Left hindlimb (tissue), 1 donor: ENCODE measurements at places on chromosomes 7 and 10.

DNA sequence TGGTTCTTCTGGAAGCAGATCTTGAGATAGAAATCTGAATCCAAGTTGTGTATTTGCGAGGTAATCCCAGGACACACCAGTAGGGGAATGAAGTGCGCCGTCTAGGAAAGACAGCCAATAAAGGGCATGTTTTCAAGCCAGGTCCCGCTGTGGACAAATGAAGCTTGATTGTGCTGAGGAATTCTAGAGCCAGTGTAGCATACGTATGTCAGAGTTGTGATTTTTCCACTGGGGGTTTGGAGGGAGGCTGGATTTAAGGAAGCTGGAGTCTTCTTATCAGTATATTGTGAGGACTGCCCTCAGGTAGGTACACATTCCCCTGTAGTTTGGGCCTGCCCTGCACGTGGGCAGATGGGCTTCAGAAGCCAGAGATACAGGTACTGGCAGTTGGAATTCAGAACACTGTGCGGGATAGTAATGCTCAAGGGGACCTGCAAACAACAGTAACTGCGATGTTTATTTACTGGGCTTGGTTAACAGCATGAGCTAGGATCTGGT, 50.9 kb downstream of the GALNT11 start:
- no peak for DNase-seq

DNA sequence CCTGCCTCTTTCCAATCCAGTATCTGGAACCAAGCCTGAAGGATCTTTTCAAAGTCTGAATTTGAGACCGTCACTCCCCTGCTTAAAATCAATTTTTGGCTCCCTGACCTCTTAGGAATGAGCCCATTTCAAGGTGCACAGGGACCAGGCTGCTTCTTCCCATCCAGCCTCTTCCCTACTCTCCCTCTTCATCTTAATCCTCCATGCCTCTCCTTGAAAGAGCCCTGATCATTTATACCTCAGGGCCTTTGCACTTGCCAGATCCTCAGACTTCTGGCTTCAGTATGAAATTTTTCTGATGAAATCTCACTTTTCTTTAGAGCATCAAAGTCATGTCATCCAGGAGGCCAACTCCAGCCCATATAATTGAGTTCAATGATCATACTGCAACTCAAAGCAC, 399.5 kb upstream of the CELF2 start:
- no peak for DNase-seq

DNA sequence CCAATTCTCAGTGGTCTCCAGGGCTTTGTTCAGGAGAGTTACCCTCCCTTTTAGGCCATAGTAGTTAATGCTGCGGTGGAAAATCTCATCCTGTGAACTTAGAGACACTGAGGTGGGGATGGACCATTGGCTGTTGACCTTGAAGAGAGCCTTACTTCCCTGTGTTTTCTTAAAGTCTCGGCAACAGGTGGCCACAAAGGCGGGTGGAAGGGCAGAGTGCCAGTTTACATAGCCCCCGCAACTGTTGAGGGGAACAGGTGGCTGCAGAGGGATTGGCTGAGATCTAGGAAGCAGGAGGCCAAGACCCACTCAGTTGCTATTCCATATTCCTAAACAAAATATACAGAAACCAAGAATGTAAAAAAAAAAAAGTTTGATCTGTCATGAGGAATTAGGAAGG, 160.6 kb downstream of the ST7 start:
- DNase-seq, result peak; percentile 61

DNA sequence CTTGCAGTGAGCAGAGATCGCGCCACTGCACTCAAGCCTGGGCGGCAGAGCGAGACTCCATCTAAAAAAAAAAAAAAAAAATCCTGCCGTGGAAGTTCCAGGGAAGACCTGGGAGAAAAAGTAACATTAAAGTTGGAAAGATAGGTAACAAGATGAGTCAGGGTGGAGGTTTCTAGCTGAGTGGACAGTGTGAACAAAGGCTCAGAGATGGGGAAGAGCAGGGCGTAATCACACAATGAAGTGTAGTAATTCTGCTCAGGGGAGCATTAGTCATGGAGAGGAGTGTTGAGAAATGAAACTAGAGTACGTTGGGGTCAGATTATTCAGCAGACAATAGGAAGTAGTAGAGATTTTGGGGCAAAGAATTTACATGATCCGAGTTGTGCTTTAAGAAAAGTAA, 21.6 kb upstream of the WASL start:
- no peak for DNase-seq

GRCh38 chr10:89981891-89982290, 280.5 kb downstream of the KIF20B start:
- DNase-seq, result no peak
